ENCODE measurements at places on chromosomes 3 and 15.

- no peak for DNase-seq
Observed at GRCh38 chr3:20564966-20565365, 379.0 kb upstream of the SGO1 start.

DNA sequence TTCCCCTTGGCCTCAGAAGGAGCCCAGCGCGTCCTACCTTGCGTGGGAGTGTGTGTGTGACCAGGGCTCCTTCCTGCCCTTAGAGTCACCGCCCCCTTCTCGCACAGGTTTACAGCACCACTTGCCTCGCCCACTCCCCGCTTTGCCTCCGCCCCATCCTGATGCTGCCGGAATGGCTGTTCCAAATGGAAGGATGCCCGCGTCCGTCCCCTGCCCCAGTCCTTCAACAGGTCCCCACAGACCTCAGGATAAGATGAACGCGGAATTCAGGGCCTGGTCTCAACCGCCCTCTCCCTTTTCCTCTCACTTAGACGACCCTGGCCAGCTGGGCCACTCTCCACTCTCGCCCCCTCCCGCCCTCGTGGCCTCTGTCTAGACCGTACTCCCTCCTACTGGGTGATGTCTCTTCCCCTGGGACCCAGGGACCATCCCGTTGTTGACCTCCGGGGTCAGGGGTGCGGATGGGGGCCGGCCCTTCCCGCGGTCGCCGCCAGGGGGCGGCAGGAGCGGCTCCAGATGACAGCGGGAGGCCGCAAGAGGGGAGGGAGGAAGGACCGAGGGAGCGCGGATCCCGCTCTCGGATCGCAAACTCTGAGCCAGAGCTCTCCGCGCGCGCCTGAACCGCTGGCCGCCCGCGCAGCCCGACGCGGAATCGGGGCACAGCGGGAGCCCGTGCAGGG, at the start of gene THSD4:
Gene THSD4 (plus strand): TSS at position 585 of the 680 bp plus-strand sequence.
- no peak for DNase-seq

- DNase-seq, result no peak
Observed at GRCh38 chr15:63025460-63025859, 17.1 kb upstream of the TPM1 start.

DNA sequence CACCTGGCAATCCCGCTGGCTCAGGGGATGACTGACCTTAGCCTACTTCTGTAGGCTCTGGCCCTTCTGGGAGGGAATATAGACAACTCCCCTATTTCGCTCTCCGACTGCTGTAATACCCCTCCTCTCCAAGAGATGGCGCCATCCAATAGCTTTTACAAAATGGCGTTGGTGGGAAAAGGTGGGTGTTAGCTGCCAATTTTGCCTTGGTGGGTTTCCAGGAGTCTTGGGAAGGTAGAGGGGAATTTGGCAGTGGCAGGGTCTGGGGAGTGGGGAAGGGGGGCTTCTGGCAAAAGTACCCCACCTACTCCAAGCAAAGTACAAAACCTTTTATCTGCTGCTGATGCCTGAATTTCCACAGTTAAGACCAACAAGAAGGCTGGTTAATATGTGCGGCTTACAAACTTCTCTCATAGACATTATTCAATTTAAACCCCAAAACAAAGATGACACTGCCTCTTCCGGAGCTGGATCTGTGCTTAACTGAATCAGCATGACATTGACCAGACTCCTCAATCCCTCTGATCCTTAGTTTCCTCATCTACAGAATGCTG, 62.1 kb downstream of the RASGRF1 start:
- DNase-seq, result peak; percentile 73

- no peak for DNase-seq
Observed at GRCh38 chr15:100021653-100022052, 288.4 kb upstream of the LYSMD4 start.

Data from urothelium cell line (cell line).